Activated T-helper 1 cell treated with anti-CD3 and anti-CD28 coated beads, Interleukin-2, amount 50 U/mL, for 16 hours (primary cell): ENCODE measurements at places on chromosomes 7 and 10.
A peak's percentile ranks its signal among the peaks of the same experiment; 100 is the strongest.

DNA sequence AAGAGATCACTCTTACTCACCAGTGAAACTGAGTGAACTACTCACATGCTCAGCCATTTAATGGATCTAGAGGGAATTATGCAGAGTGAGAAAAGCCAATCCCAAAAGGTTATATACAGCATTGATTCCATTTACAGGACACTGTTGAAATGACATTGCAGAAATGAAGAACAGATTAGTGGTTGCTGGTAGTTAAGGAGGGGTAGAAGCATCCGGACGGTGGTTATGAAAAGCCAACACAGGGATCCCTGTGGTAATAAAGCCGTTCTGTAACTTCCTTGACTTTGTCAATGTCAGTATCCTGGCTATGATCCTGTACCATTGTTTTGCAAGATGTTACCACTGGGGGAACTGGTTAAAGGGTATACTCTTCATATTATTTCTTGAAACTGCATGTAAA, 253.4 kb downstream of the USP6NL start:
- DNase-seq, result no peak

DNA sequence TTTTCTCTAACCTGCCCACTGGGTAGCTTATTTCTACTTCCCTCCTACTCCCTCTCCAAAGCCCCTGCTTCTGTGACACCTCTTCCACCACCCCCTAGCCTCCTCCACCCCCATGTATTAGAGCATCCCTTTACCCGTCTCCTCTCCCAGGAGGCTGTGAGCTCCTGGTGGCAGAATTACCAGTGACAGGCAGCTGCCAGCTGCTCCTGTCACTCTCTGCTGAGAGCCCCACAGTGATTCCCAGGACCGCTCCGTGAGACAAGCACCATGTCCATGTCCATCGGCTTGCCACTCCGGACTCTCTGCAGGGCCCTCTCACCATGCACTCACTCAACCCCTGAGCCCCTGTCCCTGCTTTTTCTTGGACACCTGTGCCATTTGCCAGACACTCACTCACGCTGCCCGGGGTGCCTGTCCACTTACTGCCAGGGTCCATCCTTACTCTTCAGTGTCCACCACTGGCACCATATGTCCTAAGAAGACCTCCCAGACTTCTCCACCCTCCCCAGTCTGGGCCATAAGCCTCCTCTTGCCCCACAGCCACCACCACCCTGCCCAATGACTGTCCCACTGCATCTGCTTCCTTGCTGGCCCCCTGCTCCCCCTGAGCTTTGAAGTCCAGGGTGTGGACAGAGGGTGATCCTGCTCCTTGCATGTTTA, 9.8 kb downstream of the WDFY4 start:
- no peak for DNase-seq

DNA sequence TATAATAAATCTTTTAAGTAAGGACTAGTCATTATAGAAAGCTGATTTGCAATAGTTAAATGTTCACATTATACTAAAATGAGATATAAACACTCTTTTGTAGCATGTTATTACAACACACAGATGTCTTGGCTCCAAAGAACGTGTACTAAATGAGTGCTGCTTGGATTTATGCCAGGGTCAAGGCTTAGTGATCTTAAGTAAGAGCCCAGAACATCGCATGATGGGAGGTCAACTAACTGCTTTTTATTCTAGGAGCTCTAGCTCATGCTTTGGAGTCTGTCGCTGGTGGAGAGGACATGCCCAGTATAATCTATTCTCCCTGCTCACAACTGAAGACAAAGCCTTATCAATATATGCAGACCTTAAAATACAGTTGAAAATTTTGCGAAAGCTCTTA, 315.1 kb downstream of the BBS9 start:
- DNase-seq, result no peak

DNA sequence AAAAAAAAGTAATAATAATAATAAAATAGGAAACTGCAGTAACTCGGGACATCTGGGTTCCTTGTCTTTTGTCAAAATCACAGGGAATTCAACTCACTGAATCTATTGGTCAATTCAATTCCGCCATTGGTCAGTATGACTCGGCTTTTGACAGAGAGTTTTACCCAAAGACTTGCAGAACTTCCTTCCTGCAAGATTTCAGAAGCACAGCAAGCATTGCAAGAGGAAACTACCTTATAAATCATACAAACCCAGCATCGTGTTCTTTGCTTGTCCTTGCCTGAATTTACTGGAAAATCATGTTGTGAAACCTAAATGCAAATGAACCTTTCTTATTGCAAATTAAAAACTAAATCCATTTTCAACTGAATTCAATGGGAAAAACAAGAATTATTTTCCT, 15.5 kb downstream of the KLF6 start:
- DNase-seq, result no peak

GRCh38 chr10:13997650-13998049, 333.1 kb downstream of the FRMD4A start:
- DNase-seq, result no peak

GRCh38 chr10:12041766-12042408, 722 bp downstream of the UPF2 start:
- no peak for DNase-seq

GRCh38 chr7:129494041-129494440, 8.3 kb upstream of the SMKR1 start:
- no peak for DNase-seq

DNA sequence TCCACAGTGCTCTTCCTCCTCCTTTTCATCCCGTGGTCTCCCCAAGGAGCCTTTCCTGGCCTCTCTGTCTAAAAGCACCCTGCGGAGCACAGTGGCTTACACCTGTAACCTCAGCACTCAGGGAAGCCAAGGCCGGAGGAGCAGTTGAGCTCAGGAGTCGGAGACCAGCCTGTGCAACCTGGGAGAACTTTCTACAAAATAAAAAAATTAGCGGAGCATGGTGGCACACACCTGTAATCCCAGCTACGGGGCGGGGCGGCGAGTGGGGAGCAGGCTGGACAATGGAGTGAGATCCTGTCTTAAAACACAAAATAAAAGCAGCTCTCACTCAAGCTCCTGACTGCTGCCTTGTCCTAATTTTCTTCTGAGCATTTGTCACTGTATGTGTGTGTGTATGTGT, 1.4 kb upstream of the COBL start:
- DNase-seq, result no peak

GRCh38 chr10:60434418-60435046, 44.9 kb upstream of the ANK3 start:
- no peak for DNase-seq

- DNase-seq, result no peak
Measured at GRCh38 chr10:71713135-71714030, 6.2 kb downstream of the C10orf105 start.

DNA sequence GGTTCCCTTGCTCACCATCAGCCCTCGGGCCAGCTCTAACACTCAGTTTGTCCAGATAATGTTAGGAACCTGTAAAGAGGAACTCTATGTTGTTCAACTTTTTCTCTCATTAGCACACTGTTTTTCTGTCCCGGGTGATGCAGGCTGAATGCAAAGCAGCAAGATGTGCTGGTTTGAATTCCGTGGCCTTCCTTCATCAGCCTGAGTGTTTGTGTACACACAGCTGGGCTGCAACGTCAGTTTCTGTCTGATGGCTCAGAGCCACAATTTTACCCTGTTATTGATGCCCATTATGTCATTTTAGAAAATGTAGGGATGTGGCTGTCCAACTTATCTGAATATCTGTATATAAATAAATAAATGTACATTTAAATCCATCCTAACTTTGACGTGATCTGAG, 152.0 kb downstream of the PLPP4 start:
- no peak for DNase-seq

- peak; percentile 43 for DNase-seq
Measured at GRCh38 chr10:119516381-119517234, 25.9 kb downstream of the RGS10 start.
